ENCODE measurements at places on chromosomes 3 and 15.

GRCh38 chr3:38957296-38957695 is 94.4 kb downstream of the SCN11A start:
- DNase-seq, result no peak

- DNase-seq, result no peak
Observed at GRCh38 chr3:128388932-128389331, 77.8 kb downstream of the DNAJB8 start.

- DNase-seq, result no peak
Observed at GRCh38 chr3:69751074-69751476, 11.8 kb downstream of the MITF start.

GRCh38 chr3:136186344-136186743 is 9.8 kb downstream of the MSL2 start:
- no peak for DNase-seq

DNA sequence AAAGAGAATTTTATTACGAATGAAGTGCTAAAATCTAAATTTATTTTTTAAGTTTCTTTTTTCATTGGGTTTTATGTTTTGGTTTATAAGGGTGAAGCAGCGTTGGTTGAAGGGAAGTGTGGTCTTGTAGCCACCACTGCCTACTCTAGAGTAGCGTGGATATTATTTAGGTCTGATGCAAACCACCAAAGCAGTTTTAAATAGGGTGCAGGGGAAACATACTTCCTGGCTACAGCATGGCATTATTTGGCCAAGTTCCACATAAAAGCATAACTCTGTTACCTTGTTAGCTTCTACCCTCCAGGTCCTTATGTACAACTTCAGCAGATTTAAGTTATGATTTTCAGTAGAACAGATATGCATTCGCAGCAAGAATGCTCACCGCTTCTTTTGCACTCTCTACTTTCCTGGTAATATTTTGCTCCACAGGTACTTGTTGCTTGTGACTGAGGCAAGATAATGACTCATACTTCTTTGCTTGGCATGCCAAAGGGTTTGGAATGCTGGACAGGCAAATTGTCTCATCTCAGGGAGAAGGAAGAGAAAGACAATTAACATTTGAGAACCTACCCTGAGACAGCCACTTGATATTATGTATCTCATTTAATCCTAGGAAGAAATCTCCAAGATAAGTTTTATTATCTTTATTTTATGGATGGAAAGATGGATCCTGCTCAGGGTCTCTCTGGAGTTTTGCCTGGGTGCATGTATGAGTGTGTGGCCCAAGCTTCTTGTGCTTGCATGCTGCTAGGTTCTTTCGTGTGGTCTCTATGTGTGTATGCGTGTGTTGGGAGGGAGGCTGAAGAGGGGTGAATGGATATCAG is 5.4 kb downstream of the TGFBR2 start:
- DNase-seq, result peak; percentile 71

DNA sequence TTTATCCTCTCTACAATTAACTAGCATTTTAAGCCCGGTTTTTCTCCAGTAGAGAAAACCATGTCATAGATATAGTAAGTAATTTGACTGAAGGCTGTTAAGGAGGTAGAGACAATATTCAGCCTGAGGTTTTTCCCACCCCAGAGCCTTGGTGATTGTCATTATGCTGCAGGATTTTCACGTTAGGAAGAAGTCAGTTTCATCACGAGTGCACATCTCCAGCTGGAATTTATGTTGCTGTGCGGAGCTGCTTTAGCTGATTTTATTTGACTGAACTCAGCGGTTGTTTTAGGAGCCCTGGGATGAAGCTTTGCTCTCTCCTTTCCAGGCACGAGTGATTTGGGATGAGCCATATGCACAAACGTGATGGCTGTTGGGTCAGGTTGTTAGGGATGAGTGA is 271.3 kb upstream of the RGMA start:
- no peak for DNase-seq

- DNase-seq, result no peak
Observed at GRCh38 chr3:51947215-51947900, 5.2 kb downstream of the PARP3 start.

DNA sequence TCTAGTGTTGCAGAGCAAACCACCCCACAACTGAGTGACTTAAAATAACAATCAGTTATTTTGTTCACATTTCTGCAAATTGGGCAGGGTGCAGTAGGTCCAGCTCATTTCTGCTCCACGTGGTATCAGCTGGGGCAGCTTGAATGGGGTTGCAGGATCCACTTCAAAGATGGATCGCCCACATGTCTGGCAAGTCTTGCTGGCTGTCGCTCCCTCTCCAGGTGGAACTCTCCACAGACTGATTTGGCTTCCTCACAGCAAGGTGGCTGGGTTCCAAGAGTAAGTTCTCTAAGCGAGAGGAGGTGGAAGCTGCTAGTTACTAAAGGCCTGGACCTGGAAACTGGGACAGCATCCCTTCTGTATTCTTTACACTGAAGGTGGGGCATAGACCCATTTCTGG is 213.3 kb downstream of the SLC9A9 start:
- no peak for DNase-seq

- DNase-seq, result no peak
Observed at GRCh38 chr3:141243271-141243707, 11.7 kb downstream of the PXYLP1 start.

DNA sequence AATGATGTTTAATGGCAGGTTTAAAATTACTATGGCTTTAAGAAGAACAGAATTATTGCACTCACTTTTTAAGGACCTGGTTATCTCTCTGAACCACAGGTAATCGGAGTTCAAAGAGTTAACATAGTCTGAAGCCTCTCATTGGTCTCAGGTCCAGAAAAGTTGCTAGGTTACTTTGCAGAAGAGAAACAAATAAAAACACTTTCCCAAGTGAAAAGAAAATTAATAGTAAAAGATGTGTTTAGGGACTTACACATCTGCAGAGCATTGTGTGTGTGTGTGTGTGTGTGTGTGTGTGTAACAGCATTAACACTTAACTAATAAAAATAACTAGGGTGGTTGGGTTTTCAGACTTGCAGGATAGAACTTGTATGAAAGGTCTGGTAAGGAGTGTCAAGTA is 1.0 kb downstream of the MASP1 start:
- DNase-seq, result no peak

- DNase-seq, result no peak
Observed at GRCh38 chr15:91537856-91538255, 315.7 kb upstream of the SLCO3A1 start.

All from RWPE1 (cell line).